Stimulated activated CD8-positive, alpha-beta memory T cell treated with anti-CD3 and anti-CD28 coated beads, Interleukin-15, amount 100 ng/mL, for 24 hours (primary cell): ENCODE measurements at places on chromosomes 3 and 15.
A peak's percentile ranks its signal among the peaks of the same experiment; 100 is the strongest.

DNA sequence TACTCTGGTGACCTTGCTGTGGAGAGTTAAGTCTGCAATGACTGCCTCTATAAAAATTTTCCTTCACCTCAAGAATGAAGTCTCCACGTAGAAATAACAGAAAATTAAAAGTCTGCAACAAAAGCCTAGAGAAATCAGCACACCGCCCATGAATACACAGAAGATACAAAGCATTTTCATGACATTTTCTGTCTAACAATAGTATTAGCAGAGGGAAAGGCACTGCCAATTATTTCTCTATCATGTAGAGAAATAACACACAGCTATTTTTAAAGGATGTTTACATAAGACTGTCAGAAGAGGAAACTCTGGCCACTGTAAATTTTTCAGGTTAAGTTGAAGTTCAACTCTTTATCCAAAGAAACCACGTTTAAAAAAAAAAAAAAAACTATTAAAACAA lies 80.8 kb downstream of the GSK3B start:
- no peak for DNase-seq

- no peak for DNase-seq
These were observed 24.3 kb upstream of the RPL14 start for GRCh38 chr3:40432793-40433192.

DNA sequence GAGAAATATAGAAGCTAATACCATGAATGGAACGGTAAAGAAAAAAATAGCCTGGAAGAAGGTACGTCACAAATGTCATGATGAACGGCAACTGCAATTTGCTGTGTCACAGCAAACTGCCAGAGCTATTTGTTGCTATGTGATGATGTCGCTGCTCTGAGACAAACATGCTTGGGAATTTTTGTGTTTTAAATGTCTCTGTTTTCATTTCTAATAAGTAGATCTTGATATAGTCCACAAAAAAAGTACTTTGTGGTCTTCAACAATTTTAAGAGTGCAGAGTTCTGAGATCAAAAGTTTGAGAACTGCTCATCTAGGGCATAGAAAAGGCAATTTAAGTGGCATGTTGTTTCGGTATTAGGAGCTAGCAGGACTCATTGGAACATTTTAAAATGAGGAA lies 4.3 kb upstream of the NR1D2 start:
- no peak for DNase-seq

DNA sequence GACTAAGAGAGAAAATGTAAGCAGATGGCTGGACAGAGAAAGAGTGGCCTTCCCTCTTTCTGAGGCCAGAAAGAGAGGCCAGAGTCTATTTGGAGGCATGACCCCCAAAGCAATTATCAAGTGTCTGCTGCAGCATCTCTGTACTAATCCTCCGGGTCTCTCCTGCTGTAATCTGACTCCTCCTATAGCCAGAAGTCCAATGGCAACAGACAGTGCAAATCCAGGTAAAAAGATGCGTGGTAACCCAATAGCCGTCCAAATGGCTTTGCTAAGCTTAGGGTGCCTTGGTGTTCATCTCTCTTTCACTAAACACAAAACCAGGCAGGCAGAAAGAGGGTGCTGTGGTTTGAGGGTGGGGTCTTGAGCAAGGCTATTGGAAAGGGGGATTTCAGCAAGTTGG lies 91.6 kb downstream of the ADCY5 start:
- no peak for DNase-seq

GRCh38 chr3:66029014-66029413 lies 9.7 kb downstream of the MAGI1 start:
- no peak for DNase-seq

DNA sequence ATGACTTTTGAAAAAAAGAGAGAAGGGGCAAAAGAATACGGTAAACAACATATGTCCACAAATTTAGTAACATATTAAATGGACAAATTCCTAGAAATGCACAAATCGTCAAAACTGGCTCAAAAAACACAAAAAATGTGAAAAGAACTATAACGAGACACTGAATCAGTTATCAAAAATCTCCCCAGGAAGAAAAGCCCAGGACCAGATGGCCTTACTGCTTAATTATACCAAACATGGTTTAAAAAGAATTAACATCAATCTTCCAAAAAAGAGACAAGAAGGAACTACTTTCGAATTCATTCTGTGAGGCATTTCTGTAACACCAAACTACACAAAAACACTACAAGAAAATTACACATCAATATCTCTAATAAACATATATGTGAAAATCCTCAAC lies 117.4 kb downstream of the STAG1 start:
- no peak for DNase-seq

- no peak for DNase-seq
These were observed 21.1 kb upstream of the IP6K2 start for GRCh38 chr3:48738144-48738536.

- DNase-seq, result no peak
These were observed 985 bp downstream of the LCMT2 start for GRCh38 chr15:43329217-43329959.

GRCh38 chr3:2452249-2452648 lies 353.6 kb downstream of the CNTN4 start:
- DNase-seq, result no peak

GRCh38 chr15:85380812-85381642 lies 624 bp downstream of the AKAP13 start:
- peak; percentile 30 for DNase-seq

DNA sequence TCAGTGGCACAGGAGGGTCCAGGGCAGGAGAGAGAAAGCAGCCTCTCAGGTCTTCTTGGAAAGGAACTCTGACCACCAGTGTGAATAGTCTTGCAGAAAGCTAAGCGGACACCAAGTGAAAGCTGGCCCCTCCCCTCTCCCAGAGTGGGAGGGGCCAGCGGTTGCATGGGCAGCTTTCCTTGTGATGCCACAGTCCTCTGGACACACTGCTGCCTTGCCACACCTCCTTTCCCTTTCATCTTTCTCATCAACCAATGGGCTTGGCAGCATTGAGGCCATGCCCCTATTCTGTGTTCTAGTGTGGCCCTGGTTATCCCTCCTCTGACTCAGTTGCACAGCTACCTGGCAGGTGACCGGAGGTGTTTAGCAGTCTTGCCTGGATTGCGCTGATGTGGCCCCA lies 49.7 kb upstream of the GOLGA6B start:
- no peak for DNase-seq

- no peak for DNase-seq
These were observed 3.3 kb downstream of the RPL35A start for GRCh38 chr3:197953325-197953724.

DNA sequence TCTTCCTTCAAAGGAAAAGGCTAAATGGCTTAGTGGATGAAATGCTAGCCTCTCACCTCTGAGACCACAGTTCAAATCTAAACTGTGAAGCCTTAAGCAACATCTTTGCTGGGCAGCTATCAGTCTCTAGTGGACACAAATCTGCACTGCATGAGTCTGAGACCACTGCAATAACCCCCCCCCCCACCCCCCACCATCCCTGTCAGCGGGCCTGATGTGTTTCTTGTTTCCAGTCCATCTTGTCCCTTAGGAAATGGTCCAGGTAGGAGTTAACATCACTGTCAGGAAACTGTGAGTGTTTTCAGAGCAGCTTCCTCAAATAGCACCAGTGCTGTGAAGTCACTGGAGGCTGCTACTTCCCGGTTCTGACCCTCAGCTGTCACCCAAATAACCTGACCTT lies 140.6 kb upstream of the TMCO5A start:
- no peak for DNase-seq

GRCh38 chr3:191314109-191314728 lies 15.0 kb upstream of the CCDC50 start:
- no peak for DNase-seq
